ENCODE measurements at places on chromosomes 6 and 20. TPM values are rescaled to one million over a fixed set of nuclear protein-coding genes. Genes with fewer than 3 reads are reported as not detected.

The MLN gene
- not detected for total RNA-seq

- H3K36me3 ChIP-seq, result peaks cover 9% of the 10 kb centered on the region
- no peak for DNase-seq
- H3K27ac ChIP-seq, result no peak overlapping the region
- no peak overlapping the region for H3K4me3 ChIP-seq
Measured at GRCh38 chr6:66376001-66376400, 669.0 kb upstream of the EYS start.

- DNase-seq, result no peak
- H3K27ac ChIP-seq, result no peak overlapping the region
- H3K4me1 ChIP-seq, result peaks cover 6% of the 10 kb centered on the region
Measured at GRCh38 chr20:32988008-32988407, 16.2 kb downstream of the SUN5 start.

DNA sequence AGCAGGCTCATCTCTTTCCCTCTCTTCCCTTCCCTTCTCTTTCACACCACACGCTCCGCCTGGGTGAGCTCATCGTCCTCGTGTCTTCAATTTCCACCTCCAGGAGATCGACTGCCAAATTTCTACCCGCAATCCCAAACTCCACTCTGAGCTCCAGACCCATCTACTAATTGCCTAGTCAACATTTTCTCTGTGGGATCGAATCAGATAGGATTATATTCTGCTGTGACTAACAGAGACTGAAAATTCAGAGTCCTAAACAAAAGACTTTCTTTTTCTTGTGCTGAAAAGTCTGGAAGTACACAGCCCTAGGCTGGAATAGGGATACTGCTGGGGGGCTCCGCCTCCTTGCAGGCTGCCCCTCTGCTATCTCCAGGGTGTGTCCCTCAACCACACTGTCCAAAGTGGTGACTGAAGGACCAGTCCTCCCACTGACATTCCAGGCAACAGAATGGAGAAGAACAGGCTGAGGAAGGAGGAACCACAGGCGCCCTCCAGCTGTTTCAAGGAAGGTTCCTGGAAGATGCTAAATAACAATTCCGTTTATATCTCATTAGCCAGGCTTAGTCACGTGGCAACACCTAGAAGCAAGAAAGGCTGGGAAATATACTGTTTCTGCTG lies 5.0 kb upstream of the HSPA12B start:
- H3K4me3 ChIP-seq, result no peak overlapping the region
- H3K27ac ChIP-seq, result no peak overlapping the region
- no peaks in the 10 kb centered on the region for H3K36me3 ChIP-seq
- DNase-seq, result no peak

DNA sequence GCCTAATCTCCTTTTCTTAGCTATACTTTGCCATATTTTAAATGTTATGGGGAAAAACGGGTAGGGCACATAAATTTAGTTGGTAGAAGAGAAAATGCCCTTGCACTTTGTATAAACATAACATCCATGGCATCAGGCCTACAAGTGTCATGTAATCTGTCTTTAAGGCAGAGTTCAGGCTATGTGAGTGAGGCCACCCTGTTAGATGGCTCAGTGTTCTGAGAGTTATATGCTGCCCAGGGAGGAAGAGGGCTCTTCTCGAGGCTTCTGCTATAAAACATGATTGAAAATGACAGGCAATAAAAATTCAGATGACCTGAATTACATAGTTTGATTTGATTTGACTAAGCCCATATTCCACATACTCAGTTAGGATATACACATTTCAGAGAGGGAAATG lies 553.6 kb upstream of the MAP3K7 start:
- no peaks in the 10 kb centered on the region for H3K4me1 ChIP-seq
- no peaks in the 10 kb centered on the region for H3K27me3 ChIP-seq
- no peak overlapping the region for H3K4me3 ChIP-seq

DNA sequence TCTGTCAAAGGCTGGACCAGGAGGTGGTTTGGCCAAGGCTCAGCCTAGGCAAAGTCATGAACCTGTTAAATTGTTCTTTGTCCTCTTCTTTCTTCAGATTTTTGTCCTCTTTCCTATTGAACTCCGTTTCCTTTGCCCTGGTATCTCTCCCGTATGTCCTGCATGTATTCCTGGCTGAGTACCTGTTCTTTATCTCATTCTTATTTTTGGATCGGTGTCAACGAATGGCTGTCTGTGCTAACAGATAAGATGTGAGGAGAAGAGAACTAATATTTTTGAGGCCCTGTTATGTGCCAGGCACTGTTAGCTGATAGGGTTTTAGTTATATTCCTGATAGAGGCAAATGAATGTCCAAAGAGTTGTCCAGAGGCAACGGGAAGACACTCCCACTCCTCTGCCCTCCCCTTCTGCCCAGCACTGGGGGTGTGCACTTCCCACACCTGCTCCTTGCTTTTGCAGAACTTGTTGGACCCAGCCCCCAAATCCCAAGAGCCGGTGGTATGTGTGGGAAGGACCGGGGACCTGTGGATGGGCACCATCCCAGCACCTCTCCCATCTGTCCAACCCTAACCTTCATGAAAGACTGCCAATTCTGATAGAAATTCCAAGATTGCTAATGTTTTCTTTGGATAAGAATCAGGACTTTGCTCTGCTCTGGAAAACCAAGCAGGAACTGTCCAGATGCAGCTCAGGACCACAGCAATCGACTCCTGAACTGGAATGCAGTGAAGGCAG lies 20.6 kb downstream of the MMP24OS start:
- H3K36me3 ChIP-seq, result no peaks in the 10 kb centered on the region
- H3K4me3 ChIP-seq, result no peak overlapping the region
- peaks cover 3% of the 10 kb centered on the region for H3K4me1 ChIP-seq
- no peak for DNase-seq

The SNAP91 gene
- not detected for total RNA-seq

The RAB32 gene
- 2.3 TPM for total RNA-seq

The DNMT3B gene
- 0.81 TPM for total RNA-seq

DNA sequence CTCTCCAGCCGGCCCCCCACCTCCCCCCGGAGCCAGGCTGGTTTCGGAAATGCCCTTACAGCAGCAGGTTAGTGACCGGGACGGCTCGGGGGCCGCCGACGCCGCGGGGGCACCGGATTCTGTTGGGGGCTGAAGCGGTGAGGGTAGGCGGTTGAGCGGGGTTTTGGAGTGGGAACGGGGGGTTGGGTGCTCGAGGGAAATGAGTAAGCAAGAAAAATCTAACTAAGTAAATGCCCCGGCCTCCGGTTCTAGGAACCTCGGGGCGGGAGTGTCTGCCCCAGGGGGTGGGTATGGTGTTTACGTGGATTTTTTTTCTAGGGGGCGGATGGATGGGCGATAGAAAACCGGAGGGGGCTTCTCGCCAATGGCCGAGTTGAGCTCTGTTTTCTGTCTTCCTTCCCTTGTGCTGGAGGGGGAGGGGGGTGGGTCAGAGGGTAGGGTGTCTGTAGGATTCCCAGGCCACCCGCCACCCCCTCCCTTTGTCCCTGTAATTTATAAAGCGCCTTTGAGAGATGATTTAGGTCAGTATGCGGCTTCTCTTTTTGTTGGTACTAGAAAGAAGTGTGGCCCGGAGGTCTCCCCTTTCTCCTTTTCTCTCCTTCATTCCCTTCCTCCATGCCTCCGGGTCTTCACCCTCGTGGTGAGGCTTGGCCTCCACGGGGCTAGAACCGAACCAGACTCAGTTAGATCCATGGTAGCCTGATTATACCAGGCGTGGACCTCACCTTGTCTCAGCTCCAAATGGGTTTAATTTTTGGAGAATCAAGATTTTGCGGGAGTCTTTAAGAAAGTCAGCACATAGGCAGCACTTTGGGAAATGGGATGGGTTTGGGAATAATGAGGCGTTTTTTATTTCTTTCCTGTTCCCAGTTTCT lies 2.3 kb downstream of the E2F3 start:
- H3K27me3 ChIP-seq, result no peaks in the 10 kb centered on the region
- H3K4me1 ChIP-seq, result peaks cover 42% of the 10 kb centered on the region
- peak overlapping the region; percentile 100 for H3K27ac ChIP-seq
- peak overlapping the region; percentile 97 for H3K4me3 ChIP-seq
- H3K36me3 ChIP-seq, result no peaks in the 10 kb centered on the region
- peak; percentile 90 for DNase-seq

- H3K27me3 ChIP-seq, result peaks cover 23% of the 10 kb centered on the region
- peaks cover 21% of the 10 kb centered on the region for H3K36me3 ChIP-seq
- H3K4me3 ChIP-seq, result no peak overlapping the region
- no peak for DNase-seq
- H3K4me1 ChIP-seq, result no peaks in the 10 kb centered on the region
Measured at GRCh38 chr6:163655217-163656121, 241.0 kb downstream of the QKI start.

The HS3ST5 gene
- not detected for total RNA-seq

The KIF6 gene
- not detected for total RNA-seq

DNA sequence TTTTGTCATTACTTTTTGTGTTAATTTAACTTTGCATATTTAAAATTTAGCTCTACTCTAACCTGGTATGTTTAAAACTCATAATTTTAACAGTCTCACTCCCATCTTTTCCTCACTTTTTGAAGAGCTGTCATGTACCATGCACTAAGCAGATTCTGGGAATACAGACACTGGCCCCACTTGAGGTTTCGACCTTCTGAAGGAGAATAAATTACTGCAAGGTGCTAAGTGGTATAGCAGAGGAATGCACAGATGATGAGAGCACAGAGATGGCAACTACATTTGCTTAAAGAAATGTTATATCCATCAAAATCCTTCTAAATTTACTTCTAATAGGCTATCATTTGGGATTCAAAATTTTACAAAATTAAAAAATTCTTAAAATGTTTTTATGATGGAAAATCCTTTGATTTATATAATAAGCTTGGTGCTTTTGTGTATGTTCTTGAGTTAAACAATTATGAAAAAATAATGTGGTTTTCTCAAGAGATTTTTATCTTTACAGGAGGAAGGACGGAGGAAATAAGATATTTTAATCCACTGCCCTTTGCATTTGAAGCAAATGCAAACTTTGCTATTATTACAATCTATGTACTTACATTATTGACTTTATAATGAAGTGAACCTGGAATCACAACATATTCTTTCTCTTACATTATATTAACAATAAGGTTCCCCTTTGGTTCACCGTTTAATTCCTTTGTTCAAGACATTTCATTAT lies 79.3 kb downstream of the AHI1 start:
- no peaks in the 10 kb centered on the region for H3K36me3 ChIP-seq
- H3K4me3 ChIP-seq, result no peak overlapping the region
- H3K27ac ChIP-seq, result no peak overlapping the region
- DNase-seq, result no peak
- H3K27me3 ChIP-seq, result no peaks in the 10 kb centered on the region
- no peaks in the 10 kb centered on the region for H3K4me1 ChIP-seq

DNA sequence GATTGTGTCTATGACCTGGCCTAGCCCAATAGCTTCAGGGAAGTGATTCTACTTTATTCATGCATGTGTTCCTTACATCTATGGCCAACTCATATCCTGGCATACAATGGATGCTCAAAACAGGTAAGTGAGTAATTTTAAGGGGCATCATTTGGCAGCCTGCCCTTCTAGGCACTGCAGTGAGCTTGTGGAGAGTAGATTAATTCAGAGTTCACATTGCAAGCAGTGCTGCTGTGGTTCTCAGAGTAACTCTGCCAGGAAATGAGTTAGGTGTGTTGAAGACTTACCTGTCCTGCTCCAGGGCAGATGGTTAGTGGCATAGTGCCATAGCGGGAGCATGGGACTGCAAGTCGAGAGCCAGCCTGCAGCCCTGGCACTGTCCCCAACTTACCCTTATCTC lies 158.0 kb downstream of the SCP2D1 start:
- H3K27ac ChIP-seq, result no peak overlapping the region
- no peak overlapping the region for H3K4me3 ChIP-seq
- no peaks in the 10 kb centered on the region for H3K36me3 ChIP-seq
- H3K4me1 ChIP-seq, result no peaks in the 10 kb centered on the region

The ZNF391 gene
- total RNA-seq, result 1.0 TPM

DNA sequence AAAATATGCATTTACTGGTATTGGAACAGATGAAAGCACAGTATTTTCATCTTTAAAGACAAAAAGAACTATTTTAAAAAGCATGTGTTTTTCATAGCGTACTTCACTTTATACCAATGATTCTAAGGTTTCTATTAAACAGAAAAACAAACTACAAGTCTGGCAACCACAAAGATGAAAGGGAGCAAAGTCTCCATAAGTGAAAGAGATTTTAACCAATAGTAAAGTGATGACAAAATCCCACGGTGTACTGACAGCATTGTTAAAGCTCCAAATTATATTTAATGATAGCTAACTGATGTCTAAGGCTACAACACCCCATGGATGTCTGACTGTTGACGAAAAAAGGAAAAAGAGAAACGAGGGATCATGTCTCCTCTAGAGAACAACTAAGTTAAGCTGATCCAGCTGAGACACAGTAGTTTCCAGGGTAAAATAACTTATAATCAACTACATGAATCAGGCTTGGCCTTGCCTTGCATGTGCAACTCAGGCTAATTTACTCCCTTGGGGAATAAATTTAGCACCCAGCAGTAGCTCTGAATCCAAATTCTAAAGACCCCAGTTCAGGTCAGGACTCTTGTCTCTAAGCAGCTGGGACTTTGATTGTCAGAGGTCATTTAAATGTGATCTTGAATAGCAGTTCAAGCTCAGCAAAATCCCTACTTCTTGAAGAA lies 56.0 kb upstream of the TAB2 start:
- H3K36me3 ChIP-seq, result no peaks in the 10 kb centered on the region
- peaks cover 10% of the 10 kb centered on the region for H3K27me3 ChIP-seq
- H3K4me1 ChIP-seq, result peaks cover 3% of the 10 kb centered on the region
- no peak overlapping the region for H3K27ac ChIP-seq
- H3K4me3 ChIP-seq, result no peak overlapping the region
- DNase-seq, result no peak

GRCh38 chr6:2658788-2659187 lies 91.9 kb downstream of the MYLK4 start:
- DNase-seq, result no peak
- no peak overlapping the region for H3K27ac ChIP-seq
- no peak overlapping the region for H3K4me3 ChIP-seq
- H3K36me3 ChIP-seq, result no peaks in the 10 kb centered on the region
- peaks cover 9% of the 10 kb centered on the region for H3K27me3 ChIP-seq

The MLIP gene
- total RNA-seq, result not detected

The GRIK2 gene
- total RNA-seq, result not detected

The TREML2 gene
- total RNA-seq, result 8.1 TPM

DNA sequence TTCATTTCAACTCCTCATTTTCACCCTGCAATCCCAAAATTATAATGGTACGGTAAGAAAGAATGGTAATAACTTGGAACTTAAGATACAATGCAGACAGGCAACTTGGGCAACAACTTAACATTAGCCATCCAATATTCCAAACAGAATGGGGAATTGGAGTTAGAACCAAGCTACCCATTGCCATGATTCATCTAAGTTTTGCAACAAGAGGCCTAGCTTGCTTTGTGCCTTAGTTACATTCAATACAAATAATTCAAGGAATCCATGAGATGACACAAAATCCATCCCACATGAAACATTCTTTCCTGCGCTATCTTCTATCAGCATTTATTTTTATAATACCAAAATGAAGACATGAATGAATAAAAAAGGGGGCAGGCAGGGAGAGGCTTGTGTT lies 28.4 kb downstream of the DCDC2 start:
- H3K27ac ChIP-seq, result no peak overlapping the region
- H3K36me3 ChIP-seq, result no peaks in the 10 kb centered on the region
- no peaks in the 10 kb centered on the region for H3K4me1 ChIP-seq
- no peak overlapping the region for H3K4me3 ChIP-seq
- DNase-seq, result no peak
